ENCODE measurements at places on chromosomes 4 and X.

- DNase-seq: no peak
Measured at GRCh38 chr4:118983831-118984230, 95.2 kb downstream of the SYNPO2 start.

GRCh38 chrX:150692831-150693724 lies at the start of gene MTMR1:
MTMR1 (plus strand) TSS chrX:150693396; CDS start chrX:150693531, 135 bp downstream.
- no peak for DNase-seq

DNA sequence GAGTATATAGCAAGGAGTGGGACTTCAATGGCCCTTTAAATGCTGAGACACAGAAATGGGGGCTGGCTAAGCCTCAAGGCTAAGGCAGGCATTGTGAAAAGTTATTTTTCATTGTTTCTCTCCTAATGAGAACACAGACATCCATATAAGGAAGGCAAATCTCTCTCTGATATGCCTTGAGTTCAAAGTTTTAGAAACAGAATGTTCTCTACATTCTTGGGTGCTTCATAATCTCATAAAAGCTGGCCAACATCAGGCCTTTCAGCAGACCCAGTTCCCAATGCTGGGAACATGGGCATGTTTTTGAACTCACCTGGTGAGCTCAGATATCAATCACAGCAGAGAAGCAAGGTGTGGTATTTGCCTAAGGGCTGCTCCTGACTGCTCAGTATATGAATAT lies 19.4 kb upstream of the RAB40A start:
- no peak for DNase-seq

DNA sequence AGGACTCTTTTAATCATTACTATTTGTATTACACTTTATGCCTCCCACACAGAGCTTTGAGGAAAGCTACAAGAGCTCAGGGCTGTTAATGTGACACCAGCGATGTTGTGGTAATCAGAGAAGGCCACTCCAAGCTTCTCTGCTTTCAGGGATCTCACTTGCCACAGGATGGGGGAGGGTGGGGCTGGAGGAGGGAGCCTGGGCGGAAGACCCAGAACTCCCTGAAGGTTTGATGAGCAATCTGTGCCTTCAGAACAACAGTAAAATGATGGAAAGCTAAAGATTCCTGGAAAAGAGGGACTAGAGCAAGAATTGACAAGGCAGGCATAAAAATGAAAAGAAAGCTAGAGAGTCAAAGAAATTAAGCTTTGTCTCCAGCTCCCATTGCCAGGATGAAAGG lies 75.6 kb downstream of the MAML3 start:
- DNase-seq: no peak

DNA sequence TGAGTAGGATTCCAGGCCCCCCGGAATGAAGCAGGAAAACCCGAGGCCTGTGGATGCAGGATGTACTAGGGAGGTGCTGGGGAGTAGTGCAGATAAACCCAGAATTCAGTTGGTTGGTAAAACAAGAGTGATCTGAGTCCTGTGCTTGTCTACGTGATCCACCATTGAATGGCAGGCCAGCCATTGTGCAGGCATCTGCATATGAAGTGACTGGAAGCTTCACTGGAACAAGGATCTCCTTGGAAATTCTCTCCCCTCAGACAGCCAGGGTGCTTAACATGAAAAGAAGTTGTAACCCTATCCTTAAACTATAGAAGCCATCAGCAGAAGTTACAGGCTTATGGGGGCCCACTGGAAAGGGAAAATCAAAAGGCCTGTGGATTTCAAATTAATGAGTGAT lies 656 bp upstream of the GSPT2 start:
- DNase-seq: no peak

GRCh38 chr4:141971869-141972268 lies 335.5 kb downstream of the IL15 start:
- no peak for DNase-seq

DNA sequence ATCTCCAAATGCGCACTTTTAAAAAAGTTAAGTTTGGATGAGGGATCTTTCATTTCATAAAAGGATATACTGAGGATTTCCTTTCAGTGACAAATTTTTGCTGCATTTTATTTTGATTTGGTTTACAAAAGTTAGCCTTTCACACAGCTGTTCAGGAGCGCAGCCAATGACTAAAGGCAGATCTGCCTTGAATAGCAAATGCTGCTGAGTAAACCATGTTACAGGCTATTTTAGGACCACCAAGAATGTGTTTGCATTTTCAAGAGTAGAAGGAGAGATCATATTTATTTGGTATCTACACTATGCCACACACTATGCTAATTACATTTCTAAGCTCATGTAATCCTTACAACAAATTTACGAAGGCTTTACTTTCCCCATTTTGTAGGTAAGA lies 92.1 kb downstream of the MAMLD1 start:
- DNase-seq: no peak

DNA sequence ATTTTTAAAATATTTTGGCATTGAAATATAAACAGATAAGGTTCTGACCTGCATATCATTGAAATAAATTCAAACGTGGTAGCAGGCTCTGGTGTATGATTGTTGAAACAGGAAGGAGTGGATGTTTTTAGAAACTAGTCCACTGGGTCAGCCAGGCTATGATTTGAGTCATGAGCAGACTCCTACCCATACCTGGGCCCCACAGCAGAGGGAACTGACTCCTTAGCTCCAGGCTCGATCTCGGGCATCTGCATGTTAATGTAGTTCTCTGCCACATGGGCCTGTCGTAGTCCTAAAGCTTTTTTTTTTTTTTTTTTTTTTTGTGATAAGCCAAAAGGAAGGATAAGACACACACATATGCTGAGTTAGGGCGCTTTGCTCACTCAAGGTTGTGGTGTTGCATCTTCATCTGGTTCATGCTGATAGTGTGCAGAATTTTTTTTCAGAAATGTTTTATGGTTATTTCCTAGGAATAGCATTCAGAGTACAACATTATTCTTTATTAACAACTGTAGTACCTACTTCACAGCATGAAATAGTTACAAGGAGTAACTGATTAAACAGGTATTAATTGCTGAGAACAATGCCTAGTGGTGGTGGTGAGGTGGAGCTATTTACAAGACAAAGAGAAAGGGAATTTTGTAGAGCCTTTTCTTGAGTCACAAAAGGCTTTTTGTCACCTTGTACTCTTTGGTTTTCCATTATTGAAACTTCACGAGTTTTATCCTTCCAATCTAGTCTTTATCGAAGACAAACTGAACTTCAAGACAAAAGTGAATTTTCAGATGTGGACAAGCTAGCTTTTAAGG lies 27.3 kb downstream of the OFD1 start:
- no peak for DNase-seq

GRCh38 chr4:25439918-25440477 lies 62.9 kb downstream of the ANAPC4 start:
- no peak for DNase-seq

- DNase-seq: no peak
Measured at GRCh38 chrX:124333862-124334261, 1.4 kb downstream of the TEX13D start.

DNA sequence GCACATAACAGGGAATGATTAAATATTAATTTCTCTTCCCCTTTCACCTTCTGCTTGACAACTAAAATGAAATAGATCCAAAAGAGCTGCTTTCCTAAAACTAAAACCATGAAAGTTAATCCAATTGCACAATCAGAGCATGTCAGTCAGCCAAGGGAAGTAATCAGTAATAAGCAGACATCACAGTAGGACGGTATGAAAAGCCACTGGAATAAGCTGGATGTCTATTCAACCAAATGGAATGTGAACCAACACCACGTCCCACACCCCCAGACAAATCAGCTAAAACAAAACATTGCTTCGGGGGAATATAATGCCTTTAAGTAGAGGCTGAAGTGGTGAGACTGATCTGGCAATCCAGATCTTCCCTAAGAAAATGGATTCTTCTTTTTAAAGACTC lies 859.4 kb upstream of the FTHL17 start:
- no peak for DNase-seq

GRCh38 chr4:8368998-8369397 lies 71.5 kb downstream of the ACOX3 start:
- DNase-seq: no peak

GRCh38 chrX:124910611-124911010 lies 409.1 kb upstream of the TEX13C start:
- DNase-seq: no peak

- DNase-seq: no peak
Measured at GRCh38 chr4:149294601-149295000, 521.0 kb downstream of the IQCM start.

DNA sequence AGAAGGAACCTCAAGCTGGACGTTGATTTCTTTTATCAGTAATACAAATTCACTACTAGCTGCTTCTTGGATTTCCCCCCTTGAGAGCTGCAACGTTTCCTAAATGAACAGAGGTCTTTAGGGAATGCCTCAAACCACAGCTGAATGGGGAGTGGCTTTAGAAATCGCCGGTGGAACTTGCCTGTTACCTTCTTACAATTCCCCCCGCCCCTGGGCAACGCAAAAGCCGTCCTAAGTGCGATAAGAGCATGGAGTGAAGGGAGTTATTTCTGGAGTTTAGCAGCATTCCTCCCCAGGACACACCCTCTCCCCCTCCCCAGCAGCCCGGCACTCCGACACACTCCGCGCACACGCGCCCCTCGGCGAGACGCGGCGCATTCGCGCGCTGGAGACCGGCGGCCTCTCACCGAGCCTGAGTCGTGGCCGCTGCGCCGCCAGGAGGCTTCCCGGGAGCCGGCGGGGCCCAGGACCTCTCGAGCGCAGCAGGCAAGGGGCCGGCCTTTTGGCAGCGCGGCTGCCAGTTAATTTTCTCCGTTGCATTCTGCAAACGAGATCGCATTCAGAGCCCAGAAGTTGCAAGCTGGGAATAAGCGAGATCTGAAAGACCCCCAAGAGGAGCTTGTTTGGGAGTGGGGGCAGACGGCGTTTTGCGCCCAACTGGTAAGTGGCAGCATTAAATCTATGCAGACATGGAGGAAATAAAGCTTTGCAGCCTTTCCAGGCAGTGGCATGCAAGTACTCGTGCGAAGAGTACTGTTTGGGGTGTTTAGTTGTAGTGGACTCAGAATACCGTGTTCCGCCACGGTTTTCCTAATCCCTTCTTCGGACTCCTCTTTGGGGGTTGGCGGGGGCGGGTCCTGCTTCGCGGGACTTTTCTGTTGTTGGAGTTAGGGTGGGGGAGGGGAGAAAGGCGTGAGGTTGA lies 134.7 kb downstream of the PALLD start:
- no peak for DNase-seq

DNA sequence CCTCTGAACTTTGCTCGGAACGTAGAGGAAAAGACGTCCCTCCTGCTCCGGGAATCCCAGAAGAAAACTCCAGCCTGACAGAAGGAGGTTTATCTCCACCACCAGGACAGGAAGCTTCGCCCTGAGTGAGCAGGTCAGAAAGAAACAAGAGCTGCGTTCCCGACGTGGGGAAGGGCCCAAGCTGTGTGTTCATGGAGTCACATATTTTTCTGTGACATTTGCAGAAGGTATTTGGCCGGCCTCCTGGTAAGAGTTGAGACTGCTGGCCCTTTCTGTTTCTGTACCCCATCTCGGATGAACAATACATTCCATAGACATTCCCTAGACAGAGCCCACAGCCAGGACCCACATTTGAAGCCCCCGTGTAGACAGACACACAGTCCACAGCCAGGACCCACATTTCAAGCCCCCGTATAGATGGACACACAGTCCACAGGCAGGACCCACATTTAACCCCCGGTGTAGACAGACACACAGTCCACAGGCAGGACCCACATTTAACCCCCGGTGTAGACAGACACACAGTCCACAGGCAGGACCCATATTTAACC lies 230.8 kb downstream of the SHOX start:
- no peak for DNase-seq

- DNase-seq: no peak
Measured at GRCh38 chr4:101114936-101115372, 232.4 kb downstream of the PPP3CA start.

DNA sequence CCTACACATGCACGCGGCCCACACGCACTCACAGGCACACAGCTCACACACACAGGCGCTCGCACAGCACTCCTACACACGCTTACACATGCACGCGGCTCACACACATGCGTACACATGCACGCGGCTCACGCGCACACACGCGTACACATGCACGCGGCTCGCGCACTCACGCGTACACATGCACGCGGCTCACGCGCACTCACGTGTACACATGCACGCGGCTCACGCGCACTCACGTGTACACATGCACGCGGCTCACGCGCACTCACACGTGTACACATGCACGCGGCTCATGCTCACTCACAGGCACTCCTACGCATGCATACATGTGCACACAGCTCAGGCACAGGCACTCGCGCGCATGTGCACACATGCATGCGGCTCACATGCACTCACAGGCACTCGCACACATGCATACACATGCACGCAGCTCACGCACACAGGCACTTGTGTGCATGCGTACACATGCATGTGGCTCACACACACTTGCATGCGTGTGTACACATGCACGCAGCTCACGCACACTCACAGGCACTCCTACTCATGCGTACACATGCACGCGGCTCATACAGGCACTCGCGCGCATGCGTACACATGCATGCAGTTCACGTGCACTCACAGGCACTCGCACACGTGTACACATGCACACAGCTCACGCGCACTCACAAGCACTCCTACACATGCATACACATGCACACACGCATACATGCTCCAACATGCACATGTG lies 44.9 kb downstream of the GAK start:
- DNase-seq: no peak

GRCh38 chr4:149493492-149493891 lies 322.2 kb downstream of the IQCM start:
- no peak for DNase-seq

GRCh38 chr4:57113870-57114269 lies 3.7 kb upstream of the IGFBP7 start:
- no peak for DNase-seq

DNA sequence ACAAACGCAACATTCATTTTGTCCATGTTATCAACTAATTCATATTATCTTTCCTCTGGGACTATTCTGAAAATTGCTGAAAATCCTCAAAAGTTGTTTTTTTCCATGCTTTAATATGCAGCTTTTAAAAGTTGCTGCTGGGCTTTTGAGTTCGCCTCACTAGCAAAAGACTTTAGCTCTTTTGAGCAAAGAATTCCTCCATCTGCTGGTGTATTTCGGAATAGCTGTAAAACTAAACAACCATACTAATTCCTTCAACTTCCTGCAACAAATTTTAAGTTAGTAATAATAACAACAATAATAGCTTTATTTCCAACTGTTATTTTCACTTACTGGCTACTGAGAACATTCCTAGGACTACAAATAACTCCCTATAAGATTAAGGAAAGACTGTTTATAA lies 124.5 kb upstream of the PLAC1 start:
- no peak for DNase-seq

DNA sequence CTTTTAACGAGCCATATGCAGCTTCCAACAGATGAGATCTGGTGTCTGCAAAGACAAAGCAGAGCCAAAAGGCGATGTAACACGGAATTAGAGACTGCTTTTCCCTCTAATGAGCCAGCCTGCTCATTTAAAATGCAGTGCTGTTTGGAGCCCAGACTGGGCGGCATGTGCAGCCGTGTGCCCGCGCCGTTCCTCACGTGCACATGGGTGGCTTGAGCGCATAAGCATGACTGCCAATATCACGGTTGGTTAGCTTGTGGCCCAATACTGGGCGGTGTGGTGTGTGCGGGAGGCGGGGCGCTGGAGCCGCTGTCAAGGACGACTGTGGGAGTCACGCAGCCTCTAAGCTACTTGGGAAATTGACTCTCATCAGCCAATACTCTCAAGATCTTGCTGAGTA lies 87.0 kb upstream of the SCOC start:
- no peak for DNase-seq

GRCh38 chrX:109889289-109890006 lies 113.5 kb upstream of the TMEM164 start:
- no peak for DNase-seq

GRCh38 chr4:154152546-154152945 lies 339.1 kb downstream of the DCHS2 start:
- DNase-seq: no peak

Measured in stimulated activated CD8-positive, alpha-beta memory T cell treated with anti-CD3 and anti-CD28 coated beads, Interleukin-15, amount 100 ng/mL, for 24 hours (primary cell).